ENCODE measurements at places on chromosomes 12 and 14.

GRCh38 chr12:119326341-119326740 lies 8.2 kb upstream of the CCDC60 start:
- DNase-seq: no peak

GRCh38 chr12:96265400-96265799 lies 71.2 kb downstream of the ELK3 start:
- DNase-seq: no peak

GRCh38 chr12:46650688-46651087 lies 175.1 kb downstream of the SLC38A4 start:
- no peak for DNase-seq

- no peak for DNase-seq
Observed at GRCh38 chr12:77800501-77800900, 30.2 kb upstream of the NAV3 start.

DNA sequence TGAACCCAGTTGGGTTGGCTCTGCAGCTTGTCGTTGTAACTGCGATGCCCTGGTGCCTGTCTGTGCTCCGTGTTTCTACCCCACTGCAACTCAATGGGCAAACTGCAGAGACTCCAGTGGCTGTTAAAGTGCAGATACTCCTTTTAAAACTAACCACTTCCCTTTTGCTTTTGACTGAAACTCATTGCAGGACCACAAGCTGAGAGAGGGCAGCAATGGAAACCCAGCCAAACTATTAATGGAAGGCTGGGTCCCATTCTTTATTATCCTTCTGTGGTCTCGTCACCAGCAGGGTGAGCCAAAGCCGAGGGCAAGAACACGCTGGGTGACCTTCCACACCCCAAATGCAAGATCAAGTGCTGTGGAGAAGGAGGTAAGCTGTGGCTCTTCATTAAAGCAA lies 910.4 kb downstream of the VRK1 start:
- peak; percentile 44 for DNase-seq

DNA sequence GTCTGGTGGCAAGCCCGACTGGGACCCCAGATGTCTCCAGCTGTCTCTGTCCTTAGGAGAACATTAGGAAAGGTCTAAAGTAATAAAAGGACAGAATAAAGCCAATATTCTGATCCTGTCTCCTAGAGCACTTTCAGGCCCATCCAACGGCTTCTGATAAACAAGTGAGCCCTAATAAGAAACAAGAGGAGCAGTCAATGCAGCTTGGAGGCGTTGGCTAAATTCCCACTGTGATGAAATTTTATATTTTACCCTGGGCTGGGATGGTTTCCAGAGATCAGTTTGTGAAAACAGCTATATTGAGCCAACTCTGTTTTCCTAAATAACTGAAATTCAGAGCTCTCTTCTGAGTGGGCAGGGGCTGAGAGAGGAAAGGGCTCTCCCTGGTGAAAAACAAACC lies 55.5 kb upstream of the SRRM4 start:
- no peak for DNase-seq

DNA sequence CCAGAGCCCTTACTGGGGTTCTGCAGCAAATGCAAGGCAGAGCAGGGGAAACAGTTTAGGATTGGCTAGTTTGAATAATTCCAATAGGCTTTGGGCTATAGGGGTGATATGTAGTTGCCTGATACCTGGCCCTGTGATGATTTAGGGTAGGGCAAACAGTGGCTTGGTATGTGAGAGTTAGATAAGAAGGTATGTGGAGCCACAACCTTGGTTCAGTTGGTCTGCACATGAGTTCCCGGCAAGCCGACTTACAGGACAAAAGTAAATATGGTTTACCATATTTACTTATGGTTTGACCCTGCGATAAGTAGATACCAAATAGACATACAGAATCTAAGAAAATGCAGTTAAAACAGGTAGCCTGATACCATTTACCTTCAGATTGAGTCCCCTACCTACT lies 8.3 kb upstream of the CAPRIN2 start:
- no peak for DNase-seq

GRCh38 chr12:123390498-123391426 lies 6.8 kb downstream of the KMT5A start:
- DNase-seq: peak; percentile 14

- DNase-seq: no peak
Observed at GRCh38 chr12:971991-972390, 19.0 kb upstream of the ERC1 start.

DNA sequence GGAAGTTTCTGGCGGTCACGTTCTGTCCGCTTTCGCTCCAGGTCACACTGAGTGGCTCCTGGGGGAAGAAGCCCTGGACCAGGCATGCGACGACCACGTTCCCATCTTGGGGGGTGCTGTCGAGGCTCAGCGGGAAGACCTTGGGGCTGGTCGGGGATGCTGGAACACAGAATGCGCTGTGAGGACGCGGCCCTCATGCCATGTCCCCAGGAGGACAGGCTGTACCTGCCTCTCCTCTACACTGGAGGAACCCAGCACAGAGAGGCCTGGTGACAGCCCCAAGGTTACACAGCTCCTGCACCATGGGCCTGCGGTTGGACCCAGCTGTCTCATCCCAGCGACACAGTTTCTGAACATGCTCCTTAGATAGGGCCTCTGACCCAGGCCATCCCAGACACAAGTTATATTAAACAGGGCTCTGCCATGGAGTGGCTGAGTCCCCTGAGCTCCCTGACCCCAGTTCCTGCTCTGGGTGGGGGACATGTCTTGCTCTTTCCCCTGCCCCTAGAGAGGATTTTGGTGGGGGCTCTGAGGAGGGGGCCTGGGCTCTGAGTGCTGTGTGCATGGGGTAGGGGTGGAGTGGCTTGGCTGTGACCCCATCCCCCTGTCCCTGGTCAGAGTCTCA lies 62.0 kb downstream of the TMEM121 start:
- DNase-seq: no peak

- peak; percentile 41 for DNase-seq
Observed at GRCh38 chr12:132481771-132482745, 7.9 kb upstream of the FBRSL1 start.

GRCh38 chr14:68929623-68930307 lies 49.3 kb downstream of the ACTN1 start:
- DNase-seq: no peak

- DNase-seq: no peak
Observed at GRCh38 chr14:72528059-72528862, 365.6 kb downstream of the DPF3 start.

GRCh38 chr14:77426396-77426795 lies 3.1 kb upstream of the NOXRED1 start:
- no peak for DNase-seq

DNA sequence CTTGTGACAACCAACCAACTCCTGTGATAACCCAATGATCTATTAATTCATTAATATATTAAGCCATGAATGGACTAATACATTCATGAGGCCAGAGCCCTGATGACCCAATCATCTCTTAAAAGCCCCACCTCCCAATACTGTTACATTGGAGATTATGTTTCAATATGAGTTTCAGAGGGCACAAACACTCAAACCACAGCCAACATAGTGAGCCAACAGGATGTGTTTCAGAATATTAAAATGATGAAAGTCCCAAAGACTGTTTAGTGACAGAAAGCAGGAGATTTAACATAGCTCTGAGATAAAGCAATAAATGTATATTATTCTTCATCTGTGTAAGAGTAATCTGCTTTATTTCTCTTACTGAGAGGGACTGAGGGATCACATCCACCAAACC lies 71.7 kb downstream of the PTPRO start:
- DNase-seq: no peak

DNA sequence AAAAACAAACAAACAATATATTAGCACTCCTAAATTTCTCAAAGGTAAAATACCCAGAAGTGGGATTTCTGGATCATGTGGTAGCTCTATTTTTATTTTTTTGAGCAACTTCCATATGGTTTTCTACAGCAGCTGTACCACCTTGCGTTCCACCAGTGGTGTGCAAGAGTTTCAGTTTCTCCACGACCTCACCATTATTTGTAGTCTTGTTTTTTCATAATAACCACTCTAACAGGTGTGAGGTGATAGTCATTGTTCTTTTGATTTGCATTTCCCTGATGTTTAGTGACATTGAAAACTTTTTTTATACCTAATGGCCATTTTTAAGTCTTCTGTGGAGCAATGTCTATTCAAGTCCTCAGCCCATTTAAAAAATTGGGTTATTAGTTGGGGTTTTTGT lies 127.3 kb upstream of the SLC38A2 start:
- no peak for DNase-seq

DNA sequence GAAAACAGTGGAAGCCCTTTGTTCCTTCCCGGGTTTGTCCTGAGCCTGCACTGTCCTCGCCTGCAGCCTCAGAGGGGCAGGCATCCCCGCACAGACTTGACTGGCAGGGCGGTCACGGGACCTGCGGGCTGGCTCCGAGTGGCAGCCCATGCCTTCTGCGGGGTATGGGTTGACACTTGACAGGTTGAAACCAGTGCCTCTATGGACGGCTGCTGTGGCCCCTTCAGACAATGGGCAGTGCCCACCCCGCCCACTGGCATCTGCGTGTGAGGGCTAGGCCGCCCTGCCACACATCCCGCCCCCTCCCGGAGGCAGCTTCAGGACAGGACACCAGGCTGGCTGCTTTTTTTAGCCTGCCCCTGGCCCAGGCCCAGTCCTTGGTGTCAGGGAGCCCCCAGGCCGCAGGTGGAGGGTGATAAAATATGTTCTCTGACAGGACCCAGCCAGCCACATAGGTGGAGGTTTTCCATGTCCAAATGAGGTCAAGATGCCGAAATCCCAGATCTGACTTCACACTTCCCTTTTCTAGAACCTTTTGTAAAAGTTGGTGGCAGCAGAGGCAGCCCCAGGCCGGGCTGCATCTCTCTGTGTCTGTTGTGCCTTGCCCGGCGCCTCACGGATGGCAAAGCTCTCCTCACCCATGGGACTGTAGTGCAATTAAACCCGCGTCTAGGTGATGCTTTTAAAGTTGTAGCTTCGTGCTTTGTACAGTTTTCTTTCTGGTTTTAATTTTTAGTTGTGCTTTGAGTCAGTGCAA lies 10.0 kb downstream of the ANKRD9 start:
- DNase-seq: no peak

DNA sequence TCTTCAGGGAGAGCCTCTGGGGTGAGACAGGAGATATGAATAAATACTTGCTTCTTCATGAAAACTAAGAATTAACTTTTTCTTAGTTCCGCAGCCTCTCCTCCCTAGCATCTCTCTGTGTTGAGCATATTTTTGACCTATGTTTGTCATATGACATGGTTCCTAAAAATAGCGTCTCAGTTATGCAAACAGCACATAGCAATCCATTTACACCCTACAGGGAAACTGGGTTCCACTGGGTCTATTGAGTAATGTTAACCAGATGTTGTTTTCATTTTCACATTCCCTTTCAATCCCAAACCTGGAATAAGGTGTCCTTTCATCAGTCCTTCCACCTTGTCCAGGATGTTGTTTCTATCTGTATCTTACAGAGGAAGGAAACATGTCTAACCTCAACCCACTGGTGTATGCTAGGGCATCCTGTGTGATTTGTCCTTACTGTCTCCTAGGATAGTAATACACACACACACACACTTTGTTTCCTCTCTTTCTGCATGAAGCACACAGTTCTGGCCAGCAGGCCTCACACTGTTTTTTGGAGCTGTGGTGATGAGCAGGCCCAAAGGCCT lies 1543.5 kb downstream of the AACS start:
- no peak for DNase-seq

DNA sequence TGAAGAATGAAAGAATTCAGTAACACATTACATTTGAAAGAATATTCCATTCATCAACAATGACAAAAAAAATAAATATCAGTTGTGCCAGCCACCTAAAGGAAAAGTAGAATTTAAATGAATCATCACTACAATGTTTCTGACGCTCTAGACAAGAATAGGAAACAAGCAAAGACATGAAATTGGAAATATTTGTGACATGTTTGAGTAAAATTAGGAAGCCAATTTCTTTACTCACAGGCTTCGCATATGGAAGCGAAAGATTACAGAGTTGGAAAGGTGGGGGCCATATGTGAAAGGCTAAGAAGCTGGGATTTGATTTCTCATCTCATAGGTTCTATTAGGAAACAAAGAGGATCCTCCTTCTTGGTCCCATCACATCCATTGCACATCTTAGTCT lies 279.0 kb downstream of the IPO8 start:
- no peak for DNase-seq

GRCh38 chr14:71242237-71242748 lies 335.0 kb downstream of the PCNX1 start:
- no peak for DNase-seq

DNA sequence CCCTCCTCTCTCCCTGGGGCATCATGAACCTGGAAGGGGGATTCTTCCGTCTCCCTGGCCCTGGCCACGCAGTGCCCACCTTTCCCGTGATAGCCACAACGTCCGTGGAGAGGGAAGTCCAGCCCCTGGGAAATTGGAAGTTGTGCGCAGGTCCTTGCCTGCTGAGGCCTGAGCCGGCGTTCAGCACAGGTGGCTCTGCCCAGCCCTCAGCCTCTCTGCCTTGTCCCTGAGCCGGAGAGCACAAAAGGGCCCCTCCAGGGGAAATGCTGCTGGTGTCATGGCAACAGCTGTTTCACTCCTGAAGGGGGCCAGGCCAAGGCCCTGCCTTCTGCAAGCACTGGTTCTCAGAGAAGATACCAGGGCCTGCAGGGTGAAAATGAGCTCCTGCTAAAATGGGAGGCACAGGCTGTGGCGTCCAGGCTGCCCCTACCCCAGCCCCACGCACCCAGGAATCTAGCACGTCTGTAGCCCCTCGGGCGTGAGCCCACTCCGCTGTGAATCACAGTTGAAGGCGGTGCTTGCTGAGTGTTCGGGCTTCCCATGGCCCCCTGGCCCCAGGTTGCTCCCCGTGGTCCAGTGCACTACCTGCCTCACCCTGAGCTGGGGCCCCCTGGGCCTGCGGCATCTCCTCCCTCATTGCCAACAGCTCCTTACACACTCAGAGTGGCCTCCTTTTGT lies 149.4 kb downstream of the ADGRD1 start:
- DNase-seq: no peak

DNA sequence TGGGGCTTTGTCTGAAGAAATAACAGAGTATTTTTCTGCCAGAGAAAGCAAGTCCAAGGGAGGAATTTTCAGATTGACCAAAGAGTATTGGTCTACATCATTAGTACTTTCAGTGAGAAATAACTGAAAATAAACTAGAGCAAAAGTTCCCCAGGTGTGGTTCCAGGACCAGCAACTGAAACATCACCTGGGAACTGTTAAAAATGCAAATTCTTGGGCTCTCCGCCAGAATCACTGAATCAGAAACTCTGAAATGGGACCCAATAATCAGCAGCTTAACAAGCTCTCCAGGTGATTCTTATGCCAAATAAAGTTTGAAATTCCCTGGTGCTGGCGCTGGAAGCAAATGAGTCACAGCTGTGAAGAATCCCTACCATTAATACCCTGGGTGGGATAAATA lies 52.1 kb downstream of the EIF2S3B start:
- no peak for DNase-seq

DNA sequence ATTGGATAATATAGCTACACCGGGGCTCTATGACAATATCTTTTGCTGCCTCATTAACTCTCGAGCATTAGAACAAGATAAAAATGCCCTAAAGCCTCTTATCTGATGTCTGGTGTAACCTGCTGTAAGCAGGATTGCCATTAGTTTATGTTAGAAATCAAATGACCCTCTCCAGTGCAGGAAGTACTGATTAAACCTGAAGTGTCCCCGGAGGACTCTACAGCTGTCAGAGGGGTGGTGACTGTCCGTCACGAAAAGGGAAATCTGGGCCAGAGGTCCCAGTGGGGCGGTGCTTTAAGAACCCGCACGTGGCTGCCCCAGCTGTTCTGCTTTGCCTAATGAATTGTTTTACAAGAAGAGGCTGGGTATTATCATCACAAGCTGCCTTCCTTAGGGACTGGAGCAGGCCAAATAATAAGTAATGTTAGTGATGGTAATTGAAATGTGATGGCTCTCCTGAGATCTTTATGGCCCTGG lies 55.7 kb downstream of the LIN52 start:
- no peak for DNase-seq
